Activated CD4-positive, alpha-beta T cell treated with anti-CD3 and anti-CD28 coated beads, Interleukin-2, amount 50 U/mL, for 16 hours (primary cell): ENCODE measurements at places on chromosomes 3 and 15.

GRCh38 chr3:12585181-12585580 is 28.3 kb downstream of the MKRN2 start:
- no peak for DNase-seq

- no peak for DNase-seq
Observed at GRCh38 chr3:94978084-94978483, 915.2 kb downstream of the NSUN3 start.

DNA sequence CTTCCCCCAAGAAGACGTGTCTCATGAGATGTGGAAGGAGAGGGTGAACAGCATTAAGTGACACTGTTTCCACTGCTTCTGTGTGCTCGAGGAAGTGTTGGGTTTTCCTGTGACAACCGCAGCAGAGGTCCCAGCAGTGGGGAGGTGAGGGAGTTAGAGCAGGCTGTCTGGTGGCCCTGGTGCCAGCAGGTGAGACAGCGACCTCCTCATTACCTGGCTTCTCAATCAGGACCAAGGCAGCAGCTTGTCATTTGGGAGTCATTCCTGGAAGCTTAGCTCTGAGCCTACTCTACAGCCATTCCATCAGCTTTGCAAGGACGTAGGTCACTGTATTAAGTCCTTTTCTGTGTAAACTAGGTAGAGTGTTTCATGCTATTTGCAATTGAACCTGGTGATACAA is 63.3 kb upstream of the RGMA start:
- peak; percentile 35 for DNase-seq

GRCh38 chr3:52146189-52146588 is 8.0 kb downstream of the POC1A start:
- no peak for DNase-seq

DNA sequence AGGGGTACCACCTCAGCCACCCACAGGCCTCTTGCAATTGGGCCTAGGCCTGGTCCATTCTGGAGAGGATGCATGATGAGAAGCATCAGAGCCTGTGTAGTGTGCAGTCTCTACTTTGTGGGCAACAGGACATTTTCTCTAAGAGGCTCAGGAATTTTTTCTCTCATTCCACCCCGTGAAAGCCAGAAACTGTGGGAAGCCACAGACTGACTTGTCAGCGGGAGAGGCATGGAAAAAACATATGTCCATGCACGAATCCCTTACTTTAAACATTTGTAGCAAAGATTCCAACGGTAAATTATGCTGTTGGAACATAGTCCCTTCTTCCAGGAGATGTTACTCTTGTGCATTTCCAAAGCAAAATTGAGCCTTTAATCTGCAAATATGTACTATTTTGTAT is 196.5 kb downstream of the KLHL25 start:
- DNase-seq, result no peak

DNA sequence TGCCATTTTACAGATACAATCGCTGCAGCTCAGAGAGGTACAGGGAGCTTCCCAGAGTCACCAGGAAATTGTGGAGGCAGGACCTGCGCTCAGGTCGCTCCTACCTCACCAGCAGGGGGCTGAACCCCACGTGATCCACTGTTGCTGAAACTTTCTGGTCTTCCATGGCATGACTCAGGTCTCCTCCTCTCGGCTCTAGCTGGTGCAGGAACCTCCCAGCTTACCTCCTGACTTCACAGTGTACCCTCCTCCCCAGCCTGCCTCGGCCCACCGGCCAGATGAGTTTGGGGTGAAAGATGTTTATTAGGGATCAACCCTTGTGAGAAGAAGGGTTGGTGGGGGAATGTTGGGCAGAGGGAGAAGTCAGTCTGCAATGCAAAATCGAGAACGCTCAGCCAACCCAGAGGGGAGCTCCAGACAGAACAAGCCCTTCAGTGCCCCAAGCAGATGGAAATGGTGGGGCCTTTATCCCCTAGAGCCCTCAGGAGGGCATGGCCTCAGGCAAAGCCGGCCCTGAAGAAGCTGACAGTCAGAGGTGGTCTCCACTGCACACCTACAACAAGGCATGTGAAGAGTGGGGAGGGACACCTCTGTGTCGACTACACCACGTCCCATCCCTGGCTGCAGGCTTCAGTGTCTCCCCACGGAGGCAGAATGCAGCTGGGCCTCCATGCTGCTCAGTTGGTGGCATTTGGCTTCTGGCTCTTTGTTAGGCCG is 118.6 kb upstream of the PRR20G start:
- peak; percentile 24 for DNase-seq

GRCh38 chr3:151169262-151169947 is 33.6 kb downstream of the GPR171 start:
- DNase-seq, result no peak
